ENCODE measurements at places on chromosomes 11 and 22.
A peak's percentile ranks its signal among the peaks of the same experiment; 100 is the strongest.

GRCh38 chr11:96474263-96474662, 84.5 kb downstream of the JRKL start:
- DNase-seq: no peak

GRCh38 chr11:5204787-5205186, 4.3 kb upstream of the OR51V1 start:
- no peak for DNase-seq

DNA sequence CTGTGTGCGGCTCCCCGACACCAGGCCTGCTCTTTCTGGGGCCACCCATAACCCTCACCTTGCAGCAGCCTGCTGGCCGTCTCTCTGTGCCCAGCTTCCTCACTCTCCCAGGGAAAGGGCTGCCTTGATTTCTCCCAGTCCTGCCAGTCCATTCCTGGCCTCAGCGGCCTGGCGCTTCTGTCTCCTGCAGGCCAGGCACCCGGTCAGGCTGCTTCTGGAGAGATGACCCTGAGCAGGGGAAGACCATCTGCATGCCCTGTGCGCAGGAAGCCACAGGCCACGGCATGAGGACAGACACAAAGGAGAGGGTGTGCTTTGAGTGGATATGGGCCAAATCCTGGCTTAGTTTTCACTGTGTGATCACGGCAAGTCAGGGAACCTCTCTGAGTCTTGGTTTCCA, 86.2 kb downstream of the TSPAN18 start:
- DNase-seq: no peak

- no peak for DNase-seq
Observed at GRCh38 chr11:22582151-22582410, 43.5 kb downstream of the FANCF start.

- DNase-seq: no peak
Observed at GRCh38 chr11:100625041-100625440, 62.0 kb upstream of the ARHGAP42 start.

- DNase-seq: no peak
Observed at GRCh38 chr11:130071211-130071712, 1.6 kb downstream of the APLP2 start.

DNA sequence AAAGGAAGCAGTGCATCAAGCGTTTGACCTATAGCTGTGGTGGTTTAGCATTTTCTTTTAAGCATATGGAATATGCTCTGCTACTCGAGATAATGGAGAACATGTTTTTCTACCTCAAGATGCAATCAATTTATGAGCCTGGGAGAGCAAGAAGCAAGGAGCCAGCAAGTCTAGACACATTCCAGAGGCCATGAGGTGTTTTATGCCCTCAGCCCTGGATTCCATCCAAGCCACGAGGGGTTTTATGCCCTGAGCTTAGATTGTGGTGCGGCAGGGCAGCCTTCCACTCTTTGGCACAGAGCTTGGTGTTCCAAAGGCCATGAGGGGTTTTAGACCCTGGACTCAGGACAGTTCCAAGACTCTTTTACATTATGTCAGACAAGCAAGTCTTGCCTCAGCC, 11.7 kb upstream of the DNAJB13 start:
- no peak for DNase-seq

GRCh38 chr11:70671083-70671482, 272.8 kb downstream of the CTTN start:
- DNase-seq: no peak

GRCh38 chr11:117186431-117186761, 7.9 kb downstream of the SIDT2 start:
- no peak for DNase-seq

DNA sequence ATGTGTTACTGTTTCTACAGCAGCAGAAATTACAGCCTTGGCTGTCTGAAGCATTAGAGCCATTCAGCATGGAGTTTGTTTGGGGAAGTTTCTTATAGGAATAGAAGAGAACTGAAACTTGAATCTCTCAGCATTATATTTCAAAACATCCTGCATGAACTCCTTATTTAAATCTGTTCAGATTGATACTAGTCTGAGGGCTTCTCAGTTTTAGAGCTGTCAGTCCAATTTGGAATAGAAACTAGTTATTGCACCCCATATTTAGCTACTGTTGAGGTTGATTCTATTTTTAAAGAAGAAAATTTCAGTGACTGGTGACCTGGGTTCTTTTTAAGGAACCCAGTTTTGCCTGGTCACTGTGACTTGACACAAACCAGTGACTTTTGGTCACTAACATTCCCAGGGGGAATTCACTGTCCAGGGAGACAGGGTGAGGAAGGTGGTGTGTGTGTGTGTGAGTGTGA, 126.0 kb upstream of the TTC12 start:
- no peak for DNase-seq

DNA sequence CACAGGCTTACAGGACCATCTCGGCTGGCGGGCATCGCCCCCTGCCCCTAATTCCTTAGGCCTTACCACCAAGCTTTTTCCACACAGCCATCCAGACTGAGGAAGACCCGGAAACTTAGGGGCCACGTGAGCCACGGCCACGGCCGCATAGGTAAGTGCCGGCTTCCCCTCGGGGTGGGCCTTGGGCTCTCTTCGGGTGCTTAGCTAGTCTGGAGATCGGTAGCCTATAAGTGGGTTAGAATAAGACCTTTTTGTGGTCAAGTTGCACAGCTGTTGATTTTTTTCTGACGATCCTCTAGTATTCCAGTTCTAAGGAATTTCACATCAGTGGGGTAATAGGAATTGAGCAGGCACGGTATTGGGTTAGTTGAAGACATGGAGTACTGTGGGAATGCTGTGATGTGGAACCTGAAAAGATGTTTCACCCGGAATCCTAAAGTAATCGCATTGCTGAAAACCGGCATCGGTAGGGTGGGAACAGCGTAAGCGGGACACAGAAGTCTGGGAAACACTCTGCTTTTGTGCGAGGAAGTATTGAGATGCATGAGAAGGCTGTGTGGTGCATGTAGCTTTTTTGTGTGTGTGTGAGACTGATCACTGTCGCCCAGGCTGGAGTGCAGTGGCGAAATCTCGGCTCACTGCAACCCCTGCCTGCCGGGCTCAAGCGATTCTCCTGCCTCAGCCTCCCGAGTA, 669 bp downstream of the RPL27A start:
- no peak for DNase-seq

DNA sequence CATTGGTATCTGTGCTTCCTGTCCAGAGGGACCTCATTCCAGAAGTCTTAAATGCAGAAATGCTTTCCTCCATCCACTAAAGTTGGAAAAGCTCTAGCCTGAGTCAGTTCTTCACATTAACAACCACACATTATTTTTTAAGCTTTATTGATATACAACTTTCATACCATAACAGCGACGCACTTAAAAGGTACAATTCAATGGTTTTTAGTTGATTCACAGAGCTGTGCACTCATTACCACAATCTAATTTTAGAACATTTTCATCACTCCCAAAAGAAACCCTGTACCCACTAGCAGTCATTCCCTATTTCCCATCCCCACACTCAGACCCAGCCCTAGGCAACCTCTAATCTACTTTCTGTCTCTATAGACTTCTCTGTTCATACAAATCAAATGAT, 27.6 kb downstream of the GALNT18 start:
- DNase-seq: no peak

- no peak for DNase-seq
Observed at GRCh38 chr11:97349201-97349600, 959.4 kb downstream of the JRKL start.

GRCh38 chr11:65290448-65291165, 24.1 kb upstream of the CDC42EP2 start:
- no peak for DNase-seq

DNA sequence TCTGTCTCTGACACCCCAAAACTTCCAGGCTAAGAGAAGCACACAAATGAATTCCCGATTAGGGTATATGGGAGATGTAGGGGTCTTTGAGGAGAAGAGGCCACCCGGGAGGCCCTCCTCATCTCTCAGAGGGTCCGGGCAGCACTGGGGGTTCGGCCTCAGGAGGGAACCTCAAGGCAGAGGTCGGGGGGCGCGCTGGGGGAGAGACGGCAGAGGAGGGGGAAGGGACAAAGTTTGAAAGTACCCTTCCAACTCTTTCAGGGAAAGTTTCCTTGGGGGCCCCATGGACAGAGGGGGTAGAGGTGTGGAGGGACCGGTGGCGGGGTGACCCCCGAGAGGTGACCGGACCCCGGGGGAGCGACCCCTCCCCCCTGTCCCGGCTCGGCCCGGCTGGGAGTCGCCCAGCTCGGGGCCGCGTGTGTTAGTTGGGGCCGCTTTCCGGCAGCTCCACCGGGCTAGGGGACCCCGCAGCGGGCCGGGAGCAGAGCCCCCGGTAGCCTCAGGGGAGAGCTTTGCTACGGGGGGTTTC, 3.3 kb upstream of the GCAT start:
- DNase-seq: no peak

- peak; percentile 9 for DNase-seq
Observed at GRCh38 chr11:129639300-129639699, 176.3 kb upstream of the TMEM45B start.

DNA sequence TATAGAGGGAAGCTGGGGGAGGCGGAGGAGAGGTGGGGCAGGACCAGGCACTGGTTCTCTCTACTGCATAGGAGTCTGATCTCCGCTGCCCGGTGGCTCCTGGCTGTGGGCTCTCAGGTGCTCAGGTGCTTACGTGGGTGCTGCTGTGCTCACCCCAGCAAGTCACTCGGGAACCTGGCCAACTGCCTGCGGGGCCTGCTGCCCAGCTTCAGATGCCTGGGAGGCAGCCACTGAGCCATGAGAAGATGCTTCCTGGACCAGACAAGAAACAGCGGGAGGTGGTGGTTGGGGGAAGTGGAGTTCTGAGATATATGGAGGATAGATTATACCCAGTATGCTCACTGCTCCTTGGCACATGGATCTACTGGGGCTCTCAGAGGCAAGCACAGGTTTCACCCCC, 1303.4 kb downstream of the TBC1D22A start:
- DNase-seq: no peak

DNA sequence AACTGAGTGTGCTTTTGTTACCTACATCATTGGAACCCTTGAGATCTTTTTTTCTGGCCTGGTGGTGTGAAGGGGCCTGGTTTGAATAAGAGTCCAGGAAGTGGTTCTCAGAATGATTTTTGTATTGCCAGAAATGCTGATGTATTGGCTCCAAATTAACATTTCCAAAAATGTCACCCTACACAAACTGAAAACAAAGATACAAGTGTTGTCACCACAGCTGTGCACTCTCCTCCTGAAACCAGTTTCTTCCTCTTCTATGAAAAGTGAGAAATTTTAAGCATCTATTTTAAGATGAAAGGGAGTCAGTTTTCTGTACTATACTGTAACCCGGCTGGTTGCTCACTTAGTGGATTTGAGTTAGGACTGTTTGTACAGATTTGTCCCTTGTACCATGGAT, 218.8 kb downstream of the PGR start:
- DNase-seq: no peak

DNA sequence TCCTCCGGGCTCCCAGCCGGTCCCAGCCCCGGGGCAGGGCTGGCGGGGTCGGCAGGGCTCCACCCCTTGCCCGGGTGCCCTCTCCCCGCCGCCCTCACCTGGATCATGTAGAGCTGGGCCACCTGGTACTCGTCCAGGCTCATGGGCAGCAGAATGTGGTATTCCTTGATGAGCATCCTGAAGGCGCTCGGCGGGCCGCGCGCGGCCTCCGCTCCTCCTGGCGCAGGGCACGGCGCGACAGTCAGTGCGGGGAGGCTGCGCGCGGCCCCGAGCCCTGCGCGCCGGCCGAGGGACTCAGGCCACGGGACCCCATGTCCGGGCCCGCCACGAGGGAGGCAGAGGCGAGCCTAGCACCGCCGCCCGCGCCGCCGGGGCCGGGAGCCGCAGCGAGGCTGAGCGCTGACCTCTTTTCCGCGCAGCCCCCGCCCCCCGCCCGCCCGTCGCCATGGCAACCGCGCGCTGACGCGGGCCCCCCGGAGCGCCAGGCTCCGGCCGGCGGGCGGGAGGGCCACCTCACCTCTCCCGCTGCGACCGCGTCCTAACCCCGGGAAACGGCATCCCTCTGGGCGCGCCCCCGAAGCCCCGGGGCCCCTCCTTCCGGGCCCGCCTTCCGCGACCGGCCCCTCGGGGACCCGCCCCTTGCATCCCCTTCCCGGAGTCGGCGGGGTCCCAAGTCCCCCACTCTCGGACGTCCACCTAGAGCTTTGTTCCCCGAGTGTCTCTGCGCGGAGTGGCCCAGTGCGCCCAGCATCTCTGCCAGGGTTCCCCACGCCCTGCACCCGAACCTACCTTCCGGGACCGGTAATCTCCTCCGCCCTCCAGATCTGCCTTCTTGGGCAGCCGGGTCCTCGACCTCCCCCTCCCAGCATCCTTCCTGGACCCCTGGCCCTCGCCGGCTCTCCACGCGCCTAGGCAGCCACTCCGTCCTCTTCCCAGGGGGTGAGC, 886 bp downstream of the PITPNM1 start:
- DNase-seq: no peak

Measured in activated CD4-positive, alpha-beta T cell treated with anti-CD3 and anti-CD28 coated beads for 24 hours (primary cell).